CMK (cell line): ENCODE measurements at places on chromosomes 13 and 19.

- no peak for DNase-seq
Measured at GRCh38 chr19:39679056-39679790, 23.5 kb downstream of the LGALS16 start.

GRCh38 chr13:67231289-67232000 lies 1.3 kb upstream of the PCDH9 start:
- DNase-seq: no peak

GRCh38 chr19:19274146-19274545 lies 1.0 kb upstream of the TM6SF2 start:
- DNase-seq: no peak

- DNase-seq: no peak
Measured at GRCh38 chr13:43959291-43959690, 79.6 kb downstream of the LACC1 start.

DNA sequence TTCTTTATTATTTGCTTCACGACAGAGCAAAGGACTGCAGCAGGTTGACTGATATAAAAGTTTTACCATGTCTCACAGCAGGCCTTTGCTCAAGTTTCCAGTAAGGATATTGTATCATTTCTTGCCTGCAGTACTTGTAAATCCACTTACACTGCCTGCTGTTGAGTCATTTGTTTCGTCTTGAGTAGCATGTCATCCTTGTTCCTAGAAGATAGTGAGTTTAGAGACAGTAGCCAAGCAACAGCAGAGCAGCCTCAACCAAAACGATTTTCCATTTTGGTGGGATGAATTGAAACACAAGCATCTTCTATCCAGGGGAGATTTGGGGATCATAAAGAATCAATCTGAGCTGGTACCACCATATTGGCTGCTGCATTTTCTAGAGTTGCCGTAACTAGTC lies 24.0 kb upstream of the ALOX5AP start:
- DNase-seq: no peak

DNA sequence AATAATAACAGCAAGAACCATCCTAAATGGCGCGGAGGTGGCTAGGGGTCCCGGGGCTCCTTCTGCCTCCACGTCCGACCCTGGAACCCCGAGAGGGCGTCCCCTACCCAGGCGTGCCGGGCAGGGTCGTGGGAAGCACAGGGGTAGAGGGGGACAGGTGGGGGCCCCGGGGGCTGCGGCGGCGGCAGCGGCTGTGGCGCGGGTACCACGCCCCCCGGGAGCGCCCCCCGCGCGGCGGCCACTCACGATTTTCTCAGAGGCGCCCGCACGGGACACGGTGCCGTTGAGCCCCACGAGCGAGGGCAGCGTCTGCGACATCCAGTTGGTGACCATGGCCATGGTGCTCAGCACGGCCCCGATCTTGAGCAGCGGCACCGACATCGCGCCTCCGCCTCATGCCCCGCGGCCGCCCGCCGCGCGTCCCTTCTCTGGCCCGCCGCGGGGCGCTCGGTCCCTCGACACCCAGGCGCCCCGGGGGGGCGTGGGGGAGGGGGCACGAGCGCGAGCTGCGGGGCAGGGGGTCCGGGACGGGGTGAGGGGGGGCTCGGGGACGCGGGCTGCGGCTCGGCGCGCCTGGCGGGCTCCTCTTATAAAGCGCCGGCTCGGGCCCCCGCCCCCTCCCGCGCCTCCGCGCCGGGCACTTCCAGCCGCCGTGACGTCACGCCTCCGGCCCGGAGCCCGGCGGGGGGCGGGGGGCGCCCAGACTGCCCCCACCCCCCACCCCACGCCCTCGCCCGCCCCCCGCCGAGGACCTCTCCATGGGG lies 22.9 kb downstream of the OLFM2 start:
- no peak for DNase-seq

DNA sequence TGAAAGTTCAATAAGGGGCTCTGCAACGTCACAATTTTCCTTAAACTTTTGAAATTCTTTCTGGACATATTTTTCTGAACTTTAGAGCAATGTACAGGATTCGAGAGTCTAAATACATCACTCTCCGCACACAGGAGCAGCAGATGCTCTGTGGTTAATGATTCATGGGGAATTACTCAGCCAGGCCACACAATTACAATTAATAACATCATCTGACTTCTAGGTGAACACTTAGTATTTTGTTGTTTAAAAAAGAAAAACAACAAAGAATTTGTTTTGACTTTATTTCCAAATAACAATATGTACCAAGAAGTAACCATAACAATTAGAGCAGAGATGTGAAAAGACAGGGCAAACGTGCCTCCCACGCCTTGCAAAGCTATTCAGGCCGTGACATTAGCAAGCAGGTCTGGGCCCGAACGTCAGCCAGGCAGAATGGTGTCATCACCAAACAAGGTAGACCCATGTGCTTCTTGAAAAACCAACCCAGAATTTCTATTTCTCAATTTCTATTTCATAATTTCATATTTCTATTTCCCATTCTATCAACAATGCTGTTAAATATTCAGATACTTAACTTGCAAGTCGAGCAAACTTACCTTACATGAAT lies 236.3 kb downstream of the COL4A1 start:
- DNase-seq: no peak

DNA sequence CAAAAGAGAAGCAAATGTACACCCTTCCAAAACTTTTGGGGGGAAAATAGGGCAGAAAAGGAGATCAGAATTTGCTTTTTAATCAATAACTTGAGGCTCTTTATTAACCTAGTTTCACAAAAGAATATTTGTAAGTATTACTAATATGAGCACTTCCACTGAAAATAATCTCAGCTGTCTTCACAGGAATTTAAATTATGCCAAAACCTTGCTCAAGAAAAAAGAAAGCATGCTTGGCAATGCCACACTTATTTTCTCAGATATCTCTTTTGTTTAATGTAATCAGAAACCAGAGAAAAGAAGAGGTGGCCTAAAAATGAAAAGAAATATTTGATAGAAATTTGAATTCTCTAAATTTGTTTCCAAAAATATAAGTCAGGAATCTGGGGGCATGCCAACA lies 234.9 kb upstream of the GPC6 start:
- no peak for DNase-seq

GRCh38 chr19:38093587-38093986 lies 130.4 kb downstream of the DPF1 start:
- no peak for DNase-seq

DNA sequence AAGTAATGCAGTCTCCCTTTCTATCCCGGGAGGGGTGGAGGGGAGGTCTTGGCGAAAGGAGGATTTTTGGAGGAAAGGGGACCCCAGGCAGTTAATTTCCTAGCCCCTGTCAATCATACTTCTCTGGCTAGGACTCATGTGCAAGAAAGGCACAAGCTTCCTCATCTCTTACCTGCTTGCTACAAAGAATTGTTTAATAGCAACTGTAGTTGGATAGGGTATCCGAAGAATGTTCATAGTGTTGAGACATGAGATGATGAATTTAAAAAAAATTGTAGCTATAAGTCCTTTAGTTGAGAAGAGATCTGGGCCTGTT lies 525 bp downstream of the BORA start:
- no peak for DNase-seq

DNA sequence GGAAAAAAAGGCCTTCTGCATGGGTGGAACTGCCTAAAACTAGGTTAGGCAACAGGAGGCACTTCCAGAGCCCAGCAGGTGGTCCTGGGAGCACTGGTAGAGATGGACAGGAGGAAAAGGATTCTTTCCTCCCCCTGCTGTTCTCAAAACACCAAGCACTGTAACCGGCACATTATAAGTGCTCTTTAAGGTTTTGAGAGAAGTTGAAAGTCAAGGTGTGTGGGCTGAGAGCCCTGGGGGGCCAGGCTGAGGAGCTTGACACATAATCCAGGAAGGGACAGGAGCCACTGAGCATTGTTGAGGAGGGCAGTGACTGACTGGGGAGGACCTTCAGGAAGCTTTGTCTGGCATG lies 32.3 kb downstream of the SPATA13 start:
- DNase-seq: no peak

DNA sequence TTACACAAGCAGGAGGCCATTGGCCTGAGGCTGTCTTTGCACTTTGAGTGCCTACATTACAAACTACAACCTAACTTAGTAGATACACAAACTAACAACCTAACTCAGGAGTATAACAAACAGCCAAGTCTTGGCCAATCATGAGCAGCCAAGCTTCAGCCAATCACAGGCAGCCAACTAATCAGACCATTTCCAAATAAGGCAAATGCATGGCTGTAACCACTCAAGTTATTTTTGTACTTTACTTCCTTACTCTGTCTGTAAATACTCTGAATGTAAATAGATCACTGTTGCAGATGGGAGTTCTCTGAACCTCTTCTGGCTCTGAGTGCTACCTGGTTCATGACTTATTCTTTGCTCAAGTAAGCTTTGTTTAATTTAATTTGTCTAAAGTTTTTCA lies 748.1 kb upstream of the SGCG start:
- no peak for DNase-seq

DNA sequence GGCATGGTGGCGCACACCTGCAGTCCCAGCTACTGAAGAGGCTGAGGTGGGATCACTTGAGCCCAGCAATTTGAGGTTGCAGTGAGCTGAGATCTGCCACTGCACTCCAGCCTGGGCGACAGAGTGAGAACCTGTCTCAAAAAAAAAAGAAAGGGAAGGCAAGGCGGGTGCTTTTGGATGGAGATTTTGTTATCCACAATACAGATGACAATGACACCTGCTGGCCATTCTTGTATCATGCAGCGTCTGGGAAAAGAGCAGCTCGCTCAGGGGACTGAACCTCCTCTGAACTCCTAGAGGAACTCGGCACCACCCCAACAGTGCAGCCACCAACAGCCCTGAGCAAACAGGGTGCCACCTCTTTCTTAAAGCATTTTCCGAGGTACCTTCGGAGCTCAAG lies 22.8 kb downstream of the HAUS8 start:
- DNase-seq: no peak

GRCh38 chr13:100138859-100139491 lies 50.1 kb downstream of the PCCA start:
- no peak for DNase-seq

DNA sequence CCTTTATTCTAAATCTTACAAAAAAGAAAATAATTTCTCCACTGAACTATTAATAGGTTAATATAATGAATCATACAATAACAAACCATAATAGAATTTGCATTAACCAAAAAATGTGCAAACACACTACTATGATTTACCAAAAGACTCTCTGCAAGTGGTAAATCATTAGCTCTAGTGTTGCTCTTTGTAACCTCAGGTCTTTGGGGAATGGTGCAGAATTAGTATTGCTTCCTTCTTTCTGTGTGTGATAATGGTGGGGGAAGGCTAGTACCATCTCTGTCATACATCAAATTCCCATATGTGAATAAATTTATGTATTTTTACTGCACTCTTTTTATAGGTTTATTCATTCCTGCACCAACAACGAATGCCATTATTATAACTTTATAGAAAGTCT lies 105.1 kb downstream of the COG6 start:
- DNase-seq: no peak

DNA sequence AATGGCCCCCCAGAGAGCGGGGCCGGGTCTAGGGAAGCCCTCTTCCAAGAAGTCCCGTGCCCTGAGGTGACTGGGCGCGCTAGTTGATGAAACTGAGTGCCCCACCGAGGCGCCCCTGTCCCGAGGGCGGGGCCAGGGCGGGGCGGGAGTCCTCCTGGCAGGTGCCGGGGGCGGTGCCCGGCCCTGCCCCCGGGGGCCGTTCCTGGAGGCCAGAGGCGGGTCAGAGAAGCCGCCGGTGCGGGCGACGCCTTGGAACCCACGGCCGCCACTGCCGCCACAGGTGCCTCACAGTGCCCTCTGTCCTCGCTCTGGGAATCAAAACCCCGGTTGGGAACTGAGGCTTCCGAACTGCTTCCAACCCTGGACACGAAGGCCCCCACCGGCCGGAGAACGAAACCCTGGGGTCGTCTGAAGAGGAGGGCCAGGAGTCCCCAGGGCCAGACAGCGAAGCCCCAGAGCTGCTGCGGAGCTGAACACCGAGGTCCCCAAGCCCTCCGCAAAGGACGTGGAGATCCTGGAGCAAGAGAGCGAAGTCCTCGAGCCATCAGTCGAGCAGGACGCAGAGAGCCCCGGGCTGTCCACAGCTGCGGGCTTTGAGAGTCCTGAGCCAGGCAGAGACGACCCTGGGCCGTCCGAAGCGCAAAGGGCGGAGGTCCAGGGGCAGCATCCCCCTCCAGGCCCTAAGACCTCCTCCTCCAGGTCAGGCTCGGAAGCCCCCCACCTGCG lies at the start of gene MISP3:
MISP3 (plus strand) TSS at position 252 of the 726 bp plus-strand sequence. CDS start 524 bp downstream, outside the sequence.
- no peak for DNase-seq

- DNase-seq: no peak
Measured at GRCh38 chr13:23824371-23824770, 64.8 kb downstream of the MIPEP start.

GRCh38 chr19:2768365-2769132 lies 14.5 kb downstream of the SGTA start:
- DNase-seq: no peak

- DNase-seq: no peak
Measured at GRCh38 chr13:27495551-27495950, 45.2 kb upstream of the MTIF3 start.

DNA sequence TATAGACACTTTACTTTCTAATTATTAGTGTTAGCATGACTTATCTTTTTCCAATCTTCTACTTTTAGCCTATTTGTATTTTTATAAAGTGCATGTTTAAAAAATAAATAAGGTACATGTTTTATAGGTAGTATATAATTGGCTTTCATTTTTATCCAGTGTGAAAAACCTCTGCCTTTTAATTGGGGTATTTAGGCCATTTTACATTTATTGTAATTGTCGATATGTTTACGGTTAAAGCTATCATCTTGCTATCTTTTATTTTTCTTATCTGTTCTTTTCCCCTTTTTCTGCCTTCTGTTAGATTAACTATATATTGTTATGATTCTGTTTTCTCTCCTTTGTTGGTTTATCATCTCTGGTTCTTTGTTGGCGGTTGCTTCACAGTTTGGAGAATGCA lies 9.1 kb downstream of the PROZ start:
- no peak for DNase-seq

DNA sequence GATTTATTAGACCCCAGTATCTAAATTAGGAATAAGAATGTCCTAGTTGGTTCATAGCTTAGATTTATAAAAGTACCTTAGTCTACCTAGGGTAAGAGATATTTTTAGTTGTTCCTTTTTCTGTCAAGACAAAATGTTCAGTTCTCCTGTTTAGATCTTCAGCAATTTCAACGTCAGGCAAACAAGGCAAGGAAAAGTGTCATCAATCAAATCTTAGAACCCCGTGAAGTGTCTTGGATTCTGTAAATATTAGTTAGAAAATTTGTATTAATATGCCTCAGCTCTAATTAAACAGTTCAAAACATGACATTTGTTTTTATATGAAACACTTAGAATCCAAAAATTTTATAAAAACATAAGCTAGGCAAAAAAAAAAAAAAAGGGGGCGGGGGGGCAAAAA lies 296.6 kb downstream of the PCDH9 start:
- no peak for DNase-seq

GRCh38 chr13:85508683-85509329 lies 290.4 kb downstream of the SLITRK6 start:
- DNase-seq: no peak
